ENCODE measurements at places on chromosomes 12 and 14. TPM values are rescaled to one million over a fixed set of nuclear protein-coding genes. Genes with fewer than 3 reads are reported as not detected.

GRCh38 chr12:132428936-132429601 lies 60.9 kb upstream of the FBRSL1 start:
- peak; percentile 85 for DNase-seq

DNA sequence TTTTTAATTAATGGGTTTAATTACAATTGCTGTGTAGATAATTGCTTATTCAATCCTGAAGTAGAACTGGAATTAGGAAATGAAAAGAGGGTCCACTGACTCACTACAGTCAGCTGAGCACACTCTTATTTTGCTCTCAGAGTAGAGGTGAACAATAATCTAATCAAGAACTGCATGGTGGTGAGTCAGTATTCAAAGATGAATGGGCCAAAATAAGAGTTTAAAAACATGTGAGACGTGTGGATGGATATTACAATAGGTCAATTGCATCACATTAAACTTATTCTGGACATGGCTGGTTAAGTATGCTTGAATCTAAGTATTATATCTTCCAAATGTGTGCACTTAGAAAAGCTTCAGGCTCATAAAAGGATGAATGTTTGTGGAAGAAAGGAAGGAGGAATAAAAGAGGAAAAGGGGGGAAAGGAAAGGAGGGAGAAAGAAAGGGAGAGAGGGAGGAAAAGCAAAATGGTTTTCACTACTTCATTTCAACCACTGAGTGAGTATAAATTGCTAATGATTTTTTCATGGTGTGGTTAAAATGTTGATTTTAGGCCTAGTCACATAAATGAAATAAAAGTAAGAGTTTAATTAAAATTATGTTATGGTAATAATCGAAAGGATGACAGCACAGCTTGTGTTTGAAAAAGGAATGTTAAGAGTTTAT lies 27.0 kb upstream of the EEA1 start:
- no peak for DNase-seq

DNA sequence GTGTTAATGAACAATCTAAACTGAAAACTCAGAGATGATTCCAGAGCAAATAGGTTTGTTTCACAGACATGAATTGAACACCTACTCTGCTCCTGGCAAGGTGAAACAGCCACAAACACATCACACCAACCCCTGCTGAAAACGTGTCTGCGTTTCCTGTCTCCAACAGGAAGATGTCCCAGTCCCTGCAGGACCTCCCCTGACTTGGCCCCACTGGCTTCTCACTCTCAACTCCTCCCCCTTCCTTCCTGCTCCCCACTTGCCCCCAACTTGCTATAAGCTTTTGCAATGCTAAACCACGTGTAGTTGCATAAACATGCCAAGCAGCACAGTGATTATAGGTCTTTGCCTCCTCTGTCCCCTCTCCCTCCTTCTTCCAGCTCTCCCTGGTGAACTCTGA lies 567.6 kb downstream of the BCL11B start:
- DNase-seq: no peak

DNA sequence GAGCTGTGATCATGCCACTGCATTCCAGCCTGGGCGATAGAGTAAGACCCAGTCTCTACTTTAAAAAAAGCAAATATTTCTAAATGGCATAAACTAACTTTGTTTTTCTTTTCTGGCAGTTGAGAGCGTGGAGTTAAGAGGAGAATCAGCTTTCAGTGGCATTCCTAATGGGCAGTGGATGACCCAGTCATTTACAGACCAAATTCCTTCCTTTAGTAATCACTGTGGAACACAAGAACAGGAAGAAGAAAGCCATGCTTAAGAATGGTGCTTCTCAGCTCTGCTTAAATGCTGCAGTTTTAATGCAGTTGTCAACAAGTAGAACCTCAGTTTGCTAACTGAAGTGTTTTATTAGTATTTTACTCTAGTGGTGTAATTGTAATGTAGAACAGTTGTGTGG lies 21.2 kb downstream of the TDG start:
- no peak for DNase-seq

- DNase-seq: no peak
Observed at GRCh38 chr12:119343130-119343529, 8.6 kb downstream of the CCDC60 start.

DNA sequence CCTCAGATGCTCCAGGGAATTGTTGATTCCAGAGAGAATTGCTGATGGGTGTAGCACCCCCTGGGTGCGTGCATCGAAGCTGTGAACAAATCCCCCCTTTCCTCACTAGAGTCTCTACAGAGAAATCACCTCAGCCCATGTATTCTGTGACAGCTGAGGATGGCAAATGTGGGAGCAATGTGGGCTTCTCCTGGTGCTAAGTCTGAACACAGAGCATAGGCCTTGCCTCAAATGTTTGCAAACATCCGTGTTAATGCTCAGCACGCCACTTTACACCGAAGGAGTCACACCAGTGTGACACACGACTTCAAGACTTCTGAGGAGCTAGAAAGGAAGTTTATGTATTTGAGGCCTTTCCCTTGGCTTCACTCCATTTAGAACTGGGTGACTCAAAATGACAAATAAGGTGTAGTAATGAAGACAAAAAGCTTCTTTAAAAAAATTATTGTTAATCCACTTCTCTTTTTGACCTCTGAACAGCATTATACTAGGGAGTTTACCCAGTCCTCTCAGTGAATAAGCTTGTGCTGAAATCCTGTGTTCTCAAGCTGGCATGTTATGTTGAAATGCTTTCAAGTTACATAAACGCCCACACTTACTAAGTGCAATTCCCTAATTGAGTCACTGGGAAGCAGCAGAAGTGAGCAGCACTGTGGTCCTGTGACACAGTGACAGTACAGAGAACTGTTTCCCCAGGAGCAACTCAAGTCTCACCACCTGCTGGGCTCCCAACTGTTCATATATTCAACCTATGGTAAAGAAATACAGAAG lies 92.9 kb downstream of the FAR2 start:
- DNase-seq: peak; percentile 81

DNA sequence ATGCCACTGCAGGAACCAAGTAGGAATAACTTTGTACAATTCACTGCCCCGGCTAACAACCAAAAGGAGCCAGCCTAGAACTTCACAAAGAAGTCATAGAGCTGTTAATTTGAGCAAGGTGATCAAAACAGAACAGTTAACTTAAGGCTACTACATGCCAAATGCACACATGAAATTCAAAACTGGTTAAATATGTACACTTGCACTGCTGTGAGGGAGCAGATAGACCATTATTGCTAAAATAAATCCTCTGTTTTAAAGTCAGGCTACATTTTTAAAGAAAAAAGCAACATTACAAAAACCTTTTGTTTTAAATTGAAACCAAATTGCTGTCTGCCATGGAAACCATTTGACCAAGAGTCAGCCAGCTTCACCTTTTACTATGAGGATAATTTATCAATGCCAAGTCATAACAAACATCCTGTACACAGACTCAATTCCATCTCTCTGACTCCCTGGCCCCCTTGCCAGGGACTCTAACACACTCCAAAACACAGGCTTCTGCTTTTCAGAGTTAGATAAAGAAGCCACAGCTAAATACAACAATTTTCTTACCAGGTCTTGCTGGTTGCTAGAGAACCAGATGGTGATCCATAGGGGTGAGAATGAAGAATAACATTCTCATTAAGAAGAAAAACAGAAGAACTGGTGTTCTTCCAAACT lies 84.0 kb downstream of the LRP6 start:
- DNase-seq: no peak

DNA sequence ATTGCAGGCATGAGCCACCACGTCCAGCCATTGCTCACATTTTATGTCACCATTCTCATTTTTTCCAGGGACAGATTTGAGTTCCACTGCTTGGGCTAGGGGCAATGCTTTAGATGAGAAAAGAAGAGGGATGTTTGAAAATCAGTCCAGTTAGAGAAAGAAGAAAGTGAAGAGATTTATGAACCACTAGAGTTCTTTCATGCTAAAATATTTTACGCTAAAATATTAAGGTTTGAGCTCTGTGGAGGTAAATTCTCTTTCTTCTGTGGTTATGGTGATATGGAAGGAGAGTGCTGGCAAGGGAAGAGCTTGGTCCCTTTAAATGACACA lies 21.5 kb downstream of the CFL2 start:
- no peak for DNase-seq

GRCh38 chr12:15045451-15045850 lies 72.6 kb downstream of the PDE6H start:
- no peak for DNase-seq

GRCh38 chr12:28033538-28033915 lies 61.0 kb upstream of the PTHLH start:
- no peak for DNase-seq

- no peak for DNase-seq
Observed at GRCh38 chr14:60720391-60720790, 3.8 kb downstream of the SIX4 start.

The RNASE1 gene
- total RNA-seq: 10.3 TPM

Data from endodermal cell (in vitro differentiated cells).